ENCODE measurements at places on chromosomes 2 and 18.

DNA sequence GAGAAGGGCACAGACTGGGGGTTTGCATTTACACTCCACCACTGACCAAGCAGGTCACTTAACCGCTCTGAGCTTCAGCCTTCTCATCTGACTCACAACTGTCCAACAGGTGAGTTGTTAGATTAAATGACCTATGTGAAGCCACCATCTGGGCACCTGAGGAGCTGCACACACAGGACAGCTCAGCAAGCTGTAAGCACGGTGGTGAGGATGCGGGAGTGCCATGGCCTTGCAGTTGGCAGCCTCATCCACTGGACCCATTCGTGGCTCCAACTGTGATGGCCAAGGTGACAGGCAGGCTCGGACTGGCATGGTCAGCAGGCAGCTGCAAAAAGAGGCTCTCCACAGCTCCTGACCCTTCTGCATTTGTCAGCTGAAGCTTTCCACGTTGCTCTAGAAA lies 23.3 kb upstream of the AMMECR1L start:
- no peak for DNase-seq

- DNase-seq: no peak
Measured at GRCh38 chr2:54931473-54931872, 118.8 kb downstream of the RTN4 start.

- DNase-seq: no peak
Measured at GRCh38 chr2:127811397-127812321, 688 bp upstream of the WDR33 start.

DNA sequence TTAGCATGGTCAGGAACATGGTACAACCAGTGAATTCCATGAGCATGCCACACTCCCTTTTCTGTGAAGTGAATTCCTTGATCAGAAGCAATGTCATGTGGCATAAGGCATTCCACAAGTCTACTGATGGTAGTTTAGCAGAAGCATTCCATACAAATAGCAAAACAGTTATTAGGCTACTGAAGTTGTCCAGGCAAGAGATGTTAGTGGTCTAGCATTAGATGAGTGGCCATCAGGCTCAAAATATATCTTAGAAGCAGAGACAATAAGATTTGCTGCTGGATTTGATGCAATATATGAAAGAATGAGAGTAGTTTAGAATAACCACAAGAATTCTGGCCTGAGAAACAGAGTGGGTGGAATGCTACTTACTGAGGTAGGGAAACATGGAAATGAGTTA lies 355.3 kb upstream of the NRXN1 start:
- DNase-seq: peak; percentile 13

DNA sequence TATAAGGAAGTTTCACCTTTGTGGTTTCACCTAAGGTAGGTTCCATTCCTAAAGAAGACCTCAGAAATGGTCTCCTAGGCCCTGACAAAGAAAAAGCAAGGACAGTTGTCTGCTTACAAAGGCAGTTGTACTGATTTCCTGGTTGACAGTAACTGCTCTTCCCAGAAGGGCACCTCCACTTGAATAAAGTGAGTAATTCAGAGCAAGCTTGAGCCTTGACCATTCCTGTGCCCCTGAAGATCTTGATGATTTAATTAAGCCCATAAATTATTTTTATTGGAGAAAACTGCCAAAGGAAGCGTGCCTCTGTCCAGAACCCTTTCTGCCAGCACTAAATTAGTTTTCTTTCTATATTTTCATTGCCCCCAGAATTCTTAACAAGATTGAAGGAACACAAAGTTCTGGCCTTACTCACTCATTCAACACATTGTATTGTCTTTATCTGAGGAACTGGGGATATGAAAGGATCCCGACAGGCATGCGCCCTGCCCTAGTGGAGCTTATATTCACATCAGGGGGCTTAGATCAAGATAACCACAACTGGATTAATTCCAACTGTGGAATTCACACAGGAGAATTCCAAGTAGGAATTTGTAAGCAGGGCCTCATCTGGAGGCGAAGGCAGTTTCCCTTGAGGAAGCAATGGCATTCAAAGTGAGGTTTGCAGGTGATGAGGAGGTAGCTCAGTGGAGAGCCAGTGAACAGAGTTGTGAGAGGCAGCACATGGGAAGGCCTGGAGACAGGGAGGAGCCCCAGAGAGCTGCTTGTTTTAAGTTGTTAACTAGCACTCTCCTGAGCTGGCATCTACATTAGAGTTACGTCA lies 21.2 kb downstream of the PTRHD1 start:
- DNase-seq: no peak

DNA sequence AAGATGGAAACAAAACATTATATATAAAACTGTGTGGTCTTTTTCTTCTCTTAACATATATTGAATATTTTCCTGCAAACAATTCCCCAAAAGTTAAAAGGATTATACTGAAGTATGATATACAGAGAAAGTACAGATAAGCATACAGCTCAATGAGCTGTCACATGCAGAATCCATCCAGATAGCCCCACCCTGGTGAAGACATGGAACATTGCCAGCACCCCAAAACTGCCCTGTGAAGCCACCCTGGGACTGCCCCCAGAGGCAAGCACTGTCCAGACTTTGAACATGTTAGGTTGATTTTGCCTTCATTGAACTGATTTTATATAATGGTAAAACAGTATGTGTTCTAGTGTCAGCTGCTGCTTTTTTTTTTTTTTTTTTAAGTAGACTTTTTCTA lies 112.3 kb upstream of the IL1R2 start:
- no peak for DNase-seq

GRCh38 chr2:178204977-178205376 lies 10.7 kb downstream of the OSBPL6 start:
- no peak for DNase-seq

GRCh38 chr2:78896536-78896935 lies 129.0 kb upstream of the REG3G start:
- no peak for DNase-seq

GRCh38 chr2:195312662-195313061 lies 344.4 kb upstream of the SLC39A10 start:
- no peak for DNase-seq

DNA sequence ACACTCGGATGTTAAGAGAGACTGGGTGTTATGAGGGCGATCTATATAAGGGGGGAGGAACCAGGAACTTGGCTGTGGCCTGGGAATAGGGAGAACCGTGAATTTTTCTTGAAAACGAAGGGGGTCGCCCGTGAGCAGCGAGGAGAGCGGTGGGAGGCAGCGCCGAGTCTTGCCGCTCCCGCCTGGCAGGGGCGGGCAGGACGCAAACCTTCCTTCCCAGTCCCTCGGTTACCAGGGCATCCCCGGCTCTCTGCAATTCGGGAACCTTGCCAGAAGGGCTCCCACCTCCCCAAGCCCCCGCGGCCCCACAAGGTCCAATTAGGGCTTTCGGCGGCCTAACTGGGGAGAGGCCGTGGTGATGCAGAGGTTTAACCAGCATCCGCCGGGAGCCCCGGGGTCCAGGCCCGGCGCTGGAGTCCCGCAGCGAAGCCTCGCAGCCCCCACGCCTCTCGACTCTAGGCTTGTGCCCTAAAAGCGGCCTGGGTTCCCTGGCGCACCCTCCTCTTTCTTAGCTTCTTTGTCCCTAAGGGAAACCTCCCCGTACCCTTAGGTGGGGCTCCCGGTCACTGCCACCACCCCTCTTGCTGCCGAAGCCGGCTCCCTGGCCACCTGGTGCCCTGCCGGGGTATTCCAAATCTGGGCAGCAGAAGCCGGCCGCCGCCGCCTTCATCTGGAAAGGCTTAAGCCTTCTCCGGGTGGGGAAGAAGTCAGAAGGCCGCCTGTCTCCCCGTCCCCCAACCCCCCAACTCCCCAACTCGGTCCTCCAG lies 680 bp upstream of the FHOD3 start:
- DNase-seq: peak; percentile 41

DNA sequence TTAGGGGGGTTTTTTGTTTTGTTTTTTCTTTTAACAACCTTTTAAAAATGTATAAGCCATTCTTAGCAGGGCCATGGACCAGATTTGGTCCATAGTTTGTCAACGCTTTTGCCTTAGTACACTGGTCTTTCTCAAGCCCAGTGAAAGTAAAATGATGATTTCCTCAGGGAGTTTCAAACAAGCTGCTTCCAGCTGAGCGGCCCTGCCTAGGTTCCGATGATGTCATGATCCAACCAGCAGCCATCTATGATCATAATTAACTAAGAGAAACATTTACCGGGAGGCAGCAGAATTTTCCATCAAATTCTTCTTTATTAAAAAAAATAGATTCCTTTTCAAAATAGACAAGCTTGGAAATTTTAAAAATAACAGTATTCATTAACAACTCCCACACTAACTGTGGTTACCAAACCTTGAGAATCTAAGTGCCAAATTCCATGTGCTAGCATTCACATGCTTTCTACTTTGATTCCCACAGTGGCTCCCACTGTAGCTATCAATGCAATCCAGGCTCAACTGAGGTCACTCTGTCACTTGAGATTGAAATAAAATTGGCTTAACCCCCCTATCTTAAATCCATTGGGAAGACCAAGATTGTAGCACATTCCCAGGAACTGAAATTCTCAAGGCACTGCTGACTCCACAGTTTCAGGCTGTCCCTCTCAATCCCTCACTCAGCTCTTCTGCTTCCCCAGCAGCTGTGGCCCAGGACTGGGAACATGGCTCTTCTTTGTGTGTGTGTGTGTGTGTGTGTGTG lies 148.9 kb downstream of the RNF152 start:
- peak; percentile 1 for DNase-seq

DNA sequence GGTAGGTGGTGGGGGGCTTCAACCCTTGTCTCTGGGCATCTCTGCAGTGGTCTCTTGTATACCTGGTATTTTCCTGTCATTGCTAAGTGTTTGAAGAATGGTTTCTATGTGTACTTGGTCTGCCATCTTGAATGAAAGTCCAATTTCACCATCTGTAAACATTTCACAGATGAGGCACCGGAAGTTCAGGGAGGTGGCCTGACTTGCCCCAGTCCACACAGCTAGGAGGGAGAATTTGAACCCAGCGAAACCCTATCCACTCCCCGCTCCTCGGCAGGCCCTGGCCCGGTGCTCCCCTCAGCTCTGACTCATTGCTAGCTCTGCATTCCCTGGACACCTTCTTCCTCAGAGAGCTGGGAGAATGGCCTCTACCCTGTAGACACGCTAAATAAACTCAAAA lies 30.5 kb downstream of the ZAP70 start:
- no peak for DNase-seq

GRCh38 chr2:11797846-11798245 lies 51.4 kb downstream of the LPIN1 start:
- no peak for DNase-seq

GRCh38 chr2:170157025-170157684 lies 20.8 kb upstream of the MYO3B start:
- no peak for DNase-seq

- DNase-seq: no peak
Measured at GRCh38 chr2:64532030-64532429, 7.9 kb downstream of the AFTPH start.

DNA sequence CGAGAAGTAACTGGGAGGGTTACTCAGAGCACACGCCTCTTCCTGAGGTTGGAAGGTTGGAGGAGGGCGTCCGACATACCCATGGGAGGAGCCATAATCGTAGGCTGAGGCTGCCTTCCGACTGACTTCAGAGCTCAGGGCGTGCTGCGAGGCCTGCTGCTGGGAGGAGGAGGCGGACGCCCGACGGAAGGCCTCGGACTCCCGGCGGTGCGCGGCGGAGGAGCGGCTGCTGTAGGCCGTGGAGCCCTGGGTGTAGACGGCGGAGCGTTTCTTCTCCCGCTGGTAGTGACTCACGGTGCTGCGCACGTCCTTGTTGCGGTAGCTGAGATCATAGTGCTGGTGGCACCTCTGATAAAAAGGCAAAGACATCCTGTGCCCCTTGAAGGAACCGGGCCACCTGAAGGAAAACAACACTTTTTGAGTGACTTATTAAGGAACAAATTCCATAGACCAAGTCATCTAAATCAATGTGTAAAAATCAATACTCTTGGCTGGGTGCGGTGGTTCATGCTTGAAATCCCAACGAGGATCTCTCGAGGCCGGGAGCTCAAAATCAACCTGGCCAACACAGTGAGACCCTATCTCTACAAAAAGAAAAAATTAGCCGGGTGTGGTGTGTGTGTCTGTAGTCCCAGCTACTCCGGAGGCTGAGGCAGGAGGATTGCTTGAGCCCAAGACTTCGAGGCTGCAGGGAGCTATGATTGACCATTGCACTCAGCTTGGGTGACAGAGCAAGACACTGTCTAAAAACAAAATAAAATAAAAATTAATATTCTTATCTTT lies 4.7 kb downstream of the MYOM1 start:
- DNase-seq: no peak

GRCh38 chr2:20616341-20616871 lies 34.5 kb downstream of the HS1BP3 start:
- DNase-seq: no peak

DNA sequence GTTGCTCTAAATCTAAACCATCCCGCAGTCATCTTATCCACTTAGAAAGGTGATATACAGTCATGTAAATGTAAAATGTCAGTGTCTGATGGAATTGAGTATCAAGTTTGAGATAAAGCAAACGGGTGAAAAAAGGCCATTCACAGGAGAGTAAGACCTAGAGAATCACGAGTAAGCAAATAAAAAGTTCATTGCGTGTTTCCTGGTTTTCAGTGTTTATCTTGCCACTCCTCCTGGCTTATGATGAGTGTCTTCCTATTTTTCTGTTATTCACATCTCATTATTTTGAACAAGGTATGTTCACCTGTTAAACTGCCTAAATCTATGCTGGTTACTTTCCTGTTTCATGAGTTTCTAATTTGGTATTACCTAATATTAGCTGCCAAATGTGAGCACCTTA lies 68.8 kb downstream of the ITGA4 start:
- no peak for DNase-seq

GRCh38 chr2:26745609-26746327 lies 18.3 kb upstream of the SLC35F6 start:
- DNase-seq: peak; percentile 55

GRCh38 chr2:12176623-12177454 lies 430.4 kb downstream of the LPIN1 start:
- peak; percentile 68 for DNase-seq

DNA sequence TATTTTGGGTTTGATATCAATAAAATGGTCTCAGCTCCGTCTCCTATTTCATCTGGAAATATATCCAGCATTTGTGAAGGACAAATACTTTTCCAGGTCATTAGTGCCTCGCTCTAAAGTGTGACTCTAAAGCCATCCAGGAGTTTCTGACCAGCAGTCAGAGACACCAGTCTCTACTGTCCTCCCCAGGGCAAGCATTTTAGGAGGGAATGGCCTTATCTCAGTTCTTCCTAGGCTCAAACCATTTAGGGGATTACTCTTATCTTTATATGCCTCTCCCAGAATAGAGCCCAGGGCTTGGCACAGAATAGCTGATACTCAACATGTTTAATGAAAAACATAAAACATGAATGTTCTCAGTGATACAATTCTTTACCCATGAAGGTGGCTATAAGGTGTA lies 187.6 kb downstream of the NAPG start:
- DNase-seq: no peak

GRCh38 chr2:74414441-74414840 lies 7.0 kb downstream of the C2orf81 start:
- no peak for DNase-seq

GRCh38 chr2:50529600-50530218 lies 502.2 kb downstream of the NRXN1 start:
- DNase-seq: peak; percentile 3

DNA sequence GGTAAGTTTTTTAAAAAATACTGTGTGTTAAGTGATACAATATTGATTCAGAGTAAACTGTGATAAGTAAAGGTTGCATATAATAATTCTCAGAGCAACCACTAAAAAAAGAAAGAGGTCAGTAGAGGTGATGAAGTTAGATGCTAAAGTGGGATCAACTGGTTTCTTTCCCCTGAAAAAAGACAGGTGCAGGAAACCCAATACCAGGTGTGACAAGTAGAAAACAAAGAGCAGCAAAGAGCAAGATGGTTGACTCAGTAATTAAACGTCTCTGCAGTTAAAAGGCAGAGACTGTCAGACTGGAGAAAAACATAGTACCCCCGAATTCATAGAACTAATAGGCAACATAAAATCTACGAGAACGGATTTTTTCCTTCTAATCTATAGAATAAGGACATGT lies 128.3 kb downstream of the ATP9B start:
- no peak for DNase-seq
